ENCODE measurements at places on chromosomes 11 and 22.
A peak's percentile ranks its signal among the peaks of the same experiment; 100 is the strongest.

- DNase-seq = peak; percentile 38
Measured at GRCh38 chr11:118152552-118153471, at the start of gene SCN4B. TSS of gene SCN4B (minus strand) at chr11:118152823. CDS start at chr11:118152673, 150 bp downstream.

DNA sequence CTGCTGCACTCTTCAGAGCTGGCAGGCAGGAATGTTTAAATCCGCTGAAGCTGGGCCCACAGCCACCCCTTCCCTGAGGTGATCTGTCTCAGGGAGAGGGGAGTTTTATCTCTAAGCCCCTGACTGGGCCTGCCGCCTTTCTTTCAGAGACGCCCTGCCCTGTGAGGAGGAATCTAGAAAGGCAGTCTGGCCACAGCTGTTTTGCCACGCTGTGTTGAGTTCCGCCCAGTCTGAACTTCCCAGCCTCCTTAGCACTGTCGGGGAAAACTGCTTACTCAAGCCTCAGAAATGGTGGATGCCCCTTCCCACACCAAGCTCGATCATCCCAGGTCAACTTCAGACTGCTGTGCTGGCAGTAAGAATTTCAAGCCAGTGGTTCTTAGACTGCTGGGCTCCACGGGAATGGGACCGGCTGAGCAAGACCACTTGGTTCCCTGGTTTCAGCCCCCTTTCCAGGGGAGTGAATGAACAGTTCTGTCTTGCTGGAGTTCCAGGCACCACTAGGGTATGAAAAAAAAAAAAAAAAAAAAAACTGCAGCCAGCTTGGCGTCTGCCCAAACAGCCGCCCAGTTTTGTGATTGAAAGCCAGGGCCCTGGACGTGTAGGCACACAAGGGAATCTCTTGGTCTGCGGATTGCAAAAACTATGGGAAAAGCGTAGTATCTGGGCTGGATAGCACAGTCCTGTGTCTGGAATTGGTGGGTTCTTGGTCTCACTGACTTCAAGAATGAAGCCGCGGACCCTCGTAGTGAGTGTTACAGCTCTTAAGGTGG is 127.4 kb downstream of the SPON1 start:
- DNase-seq = no peak

GRCh38 chr11:75277211-75277805 is 36.7 kb downstream of the TPBGL start:
- DNase-seq = no peak

- DNase-seq = no peak
Measured at GRCh38 chr22:29994943-29995342, 85.3 kb upstream of the HORMAD2 start.

DNA sequence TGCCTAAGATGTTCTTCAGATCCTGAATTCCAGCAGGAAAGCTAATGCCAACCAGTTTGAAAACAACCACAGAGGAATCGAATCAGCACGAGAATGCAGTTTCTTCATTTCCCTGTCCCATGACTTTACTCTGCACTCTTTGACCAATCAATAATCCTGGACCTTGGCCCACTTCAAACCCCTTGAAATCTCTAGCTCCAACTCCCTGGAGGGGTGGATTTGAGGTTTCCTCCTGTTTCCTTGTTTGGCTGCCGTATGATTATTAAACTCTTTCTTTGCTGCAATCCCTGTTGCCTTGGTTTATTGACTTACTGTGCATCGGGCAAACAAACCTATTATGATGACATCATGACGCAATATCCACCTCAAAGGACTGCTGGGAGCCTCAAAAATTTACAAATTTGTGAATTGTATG is 109.3 kb downstream of the FBXO7 start:
- no peak for DNase-seq

DNA sequence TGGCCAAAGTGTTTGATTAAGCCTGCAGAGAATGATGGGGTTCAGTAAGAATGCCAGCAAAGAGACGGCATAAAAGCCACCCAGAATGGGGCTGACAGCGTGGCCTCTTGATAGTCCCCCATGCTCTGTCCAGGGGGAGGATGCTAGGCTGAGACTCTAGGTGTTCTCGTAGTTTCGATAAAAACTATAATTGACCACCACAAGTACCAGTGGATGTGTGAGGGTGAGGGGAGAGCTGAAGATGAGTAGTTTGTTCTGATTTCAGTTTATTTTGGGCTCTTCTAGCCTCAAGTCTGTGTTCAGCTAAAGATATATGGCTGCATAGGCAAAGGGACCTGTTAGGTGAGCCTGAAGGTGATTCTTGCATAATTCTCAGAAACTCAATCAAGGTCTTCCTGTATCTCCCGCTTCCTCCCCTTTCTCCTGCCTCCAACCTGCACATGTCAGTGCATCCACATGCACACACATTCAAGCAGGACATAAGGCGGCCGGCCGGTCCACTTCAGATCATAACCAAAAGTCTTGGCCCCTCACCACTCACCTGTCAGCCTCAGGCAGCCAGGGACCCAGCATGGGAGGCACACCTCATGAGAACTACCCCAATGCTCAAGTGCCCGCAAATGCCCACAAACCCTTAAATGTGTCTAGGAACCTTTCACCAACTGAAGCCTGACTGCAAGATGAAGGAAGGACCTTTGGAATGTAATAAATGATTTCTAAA is 31.2 kb downstream of the FLI1 start:
- no peak for DNase-seq
